Caki2 (cell line): ENCODE measurements at places on chromosomes 1 and 21.

- DNase-seq = peak; percentile 47
These were observed 88.9 kb downstream of the CRB1 start for GRCh38 chr1:197356723-197357533.

- no peak for DNase-seq
These were observed 35.6 kb upstream of the RRP15 start for GRCh38 chr1:218249338-218250140.

- DNase-seq = no peak
These were observed 896.3 kb downstream of the TTLL7 start for GRCh38 chr1:83102630-83103071.

DNA sequence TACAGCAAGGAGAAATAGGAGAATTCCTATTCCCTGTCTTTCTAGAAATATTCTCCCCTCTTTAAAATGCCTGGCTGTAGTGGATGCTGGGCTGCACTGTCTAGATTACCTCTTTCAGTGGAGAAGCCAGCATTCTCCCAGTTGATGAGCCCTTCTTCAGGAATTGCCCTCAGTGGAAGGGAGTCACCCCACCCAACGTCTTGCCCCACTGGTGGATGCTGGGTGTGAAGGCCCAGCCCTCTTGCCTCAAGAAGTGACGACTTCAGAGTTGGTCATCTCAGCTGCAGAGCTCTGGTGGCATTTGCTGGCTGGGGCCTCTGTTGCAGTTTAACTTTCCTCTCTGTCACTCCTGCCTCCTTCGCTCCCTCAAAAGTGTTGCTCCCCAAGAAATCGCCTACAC lies 248.2 kb downstream of the ATG4C start:
- no peak for DNase-seq

DNA sequence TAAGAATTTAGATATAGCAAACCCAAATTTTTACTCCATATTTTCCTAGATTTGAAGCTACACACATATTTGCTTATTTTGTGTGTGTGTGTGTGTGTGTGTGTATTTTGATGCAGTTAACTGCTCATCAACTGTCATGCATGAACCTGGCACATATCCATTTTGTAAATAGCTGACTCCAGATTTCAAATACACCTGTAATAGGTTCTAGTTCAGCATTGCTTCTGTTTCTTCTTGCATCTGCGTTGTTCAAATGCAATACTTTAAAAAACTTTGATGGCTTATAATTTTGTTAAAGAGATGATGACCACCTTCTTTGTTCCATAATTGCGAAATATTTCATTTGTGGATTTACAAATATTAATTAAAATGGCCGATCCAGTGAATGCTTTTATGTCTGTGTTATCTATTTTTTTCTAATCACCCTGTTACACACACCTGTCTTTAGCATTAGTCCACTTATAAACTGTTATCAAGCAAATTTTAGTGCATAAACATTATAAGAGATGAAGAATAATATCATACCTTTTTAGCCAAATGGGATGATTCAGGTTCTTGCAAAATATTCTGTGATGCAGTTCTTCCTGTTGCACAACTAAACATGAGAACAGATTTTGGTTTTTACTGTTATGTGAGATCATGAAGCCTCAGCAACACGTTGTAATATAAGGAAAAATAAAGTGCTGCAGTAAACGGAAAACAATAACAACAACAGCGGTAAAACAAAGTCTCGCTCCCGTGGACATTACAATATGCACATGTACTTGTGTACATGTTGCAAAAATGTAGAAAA lies 12.7 kb upstream of the S100A11 start:
- DNase-seq = no peak

DNA sequence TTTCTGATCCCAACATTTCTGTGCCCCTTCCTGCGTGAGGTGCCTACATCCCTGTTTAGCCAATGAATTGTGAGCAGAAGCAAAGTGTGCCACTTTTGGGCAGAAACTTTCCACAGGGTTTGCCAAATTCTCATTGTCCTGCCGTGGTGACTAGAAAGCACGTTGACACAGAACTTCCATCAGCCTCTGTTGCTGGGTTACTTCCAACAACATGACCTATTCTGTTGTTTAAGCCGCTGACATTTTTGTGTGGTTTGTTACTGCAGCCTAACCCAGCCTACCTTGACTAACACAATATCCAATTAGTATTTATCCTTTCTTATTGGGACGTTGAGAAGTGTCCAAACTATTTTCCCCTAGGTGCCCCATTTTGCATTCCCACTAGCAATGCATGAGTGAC lies 136.8 kb downstream of the URB2 start:
- DNase-seq = no peak

- DNase-seq = no peak
These were observed 17.5 kb upstream of the VAMP3 start for GRCh38 chr1:7753641-7754040.

DNA sequence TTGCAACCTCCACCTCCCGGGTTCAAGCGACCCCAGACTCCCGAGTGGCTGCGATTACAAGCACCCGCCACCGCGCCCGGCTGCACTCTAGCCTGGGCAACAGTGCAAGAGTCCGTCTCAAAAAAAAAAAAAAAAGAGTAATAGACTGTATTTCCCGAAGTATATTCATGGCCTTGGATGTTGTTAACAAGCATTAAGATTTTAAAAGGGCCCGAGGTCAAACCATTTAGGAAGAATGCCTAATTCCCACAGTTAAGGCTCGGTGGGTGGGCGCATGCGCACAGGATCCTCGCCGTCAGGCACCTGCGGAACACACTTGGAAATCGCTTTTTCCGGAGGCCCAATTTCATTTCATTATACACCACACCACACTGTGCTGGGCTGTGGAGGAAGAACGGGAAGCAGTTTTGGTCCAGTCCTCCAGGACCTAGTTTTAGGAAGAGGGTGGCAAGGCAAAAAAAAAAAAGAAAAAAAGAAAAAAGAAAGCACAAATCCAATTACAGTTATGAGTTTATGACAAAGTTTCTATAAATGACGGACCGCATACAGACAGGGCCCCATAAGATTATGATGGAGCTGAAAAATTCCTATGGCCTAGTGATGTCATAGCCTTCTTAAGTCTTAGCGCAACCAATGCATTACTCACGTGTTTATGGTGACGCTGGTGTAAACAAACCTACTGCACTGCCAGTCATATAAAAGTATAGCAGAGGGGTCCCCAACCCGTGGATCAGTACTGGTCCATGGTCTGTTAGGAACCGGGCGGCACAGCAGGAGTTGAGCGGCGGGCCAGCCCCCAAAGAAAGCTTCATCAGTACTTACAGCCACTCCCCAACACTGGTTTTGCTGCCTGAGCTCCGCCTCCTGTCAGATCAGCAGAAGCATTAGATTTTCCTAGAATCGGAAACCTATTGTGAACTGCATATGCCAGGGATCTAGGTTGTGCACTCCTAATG lies 38.2 kb downstream of the H3-3A start:
- no peak for DNase-seq

DNA sequence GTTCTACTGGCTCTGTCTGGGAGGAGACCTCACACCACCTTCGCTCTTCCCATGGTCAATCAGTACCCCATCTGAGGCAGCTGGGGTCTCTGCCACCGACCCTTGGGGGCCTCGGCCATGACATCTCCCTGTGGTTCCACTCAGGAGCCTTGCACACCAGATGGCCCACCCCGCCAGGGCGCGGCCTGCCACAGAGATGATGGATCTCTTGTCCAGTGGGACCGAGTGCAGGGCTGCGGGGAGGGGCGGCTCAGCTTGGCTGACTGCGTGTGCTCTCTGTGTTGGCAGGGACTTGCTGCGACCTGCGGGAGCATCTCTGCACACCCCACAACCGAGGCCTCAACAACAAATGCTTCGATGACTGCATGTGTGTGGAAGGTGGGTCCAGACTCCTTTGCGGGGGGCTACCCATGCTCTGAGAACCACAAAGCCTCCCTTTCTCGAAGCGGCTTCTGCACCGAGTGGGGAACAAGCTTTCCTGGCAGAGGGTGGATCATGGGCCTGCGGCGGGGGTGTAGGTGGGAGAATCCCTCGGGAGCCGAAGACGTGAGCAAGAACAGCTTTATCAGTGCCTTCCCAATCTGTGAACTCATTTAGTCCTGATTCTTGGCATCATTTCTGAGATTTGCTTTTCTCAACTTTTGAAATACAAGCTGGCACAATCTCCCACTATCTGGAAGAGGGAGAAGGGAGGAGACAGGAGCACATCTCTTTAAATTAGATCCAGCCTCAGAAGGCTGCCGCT lies 20.9 kb upstream of the AGTRAP start:
- no peak for DNase-seq

- no peak for DNase-seq
These were observed 442.7 kb downstream of the PTBP2 start for GRCh38 chr1:97164276-97164639.

- DNase-seq = no peak
These were observed 13.3 kb downstream of the AHCYL1 start for GRCh38 chr1:109997867-109998229.

DNA sequence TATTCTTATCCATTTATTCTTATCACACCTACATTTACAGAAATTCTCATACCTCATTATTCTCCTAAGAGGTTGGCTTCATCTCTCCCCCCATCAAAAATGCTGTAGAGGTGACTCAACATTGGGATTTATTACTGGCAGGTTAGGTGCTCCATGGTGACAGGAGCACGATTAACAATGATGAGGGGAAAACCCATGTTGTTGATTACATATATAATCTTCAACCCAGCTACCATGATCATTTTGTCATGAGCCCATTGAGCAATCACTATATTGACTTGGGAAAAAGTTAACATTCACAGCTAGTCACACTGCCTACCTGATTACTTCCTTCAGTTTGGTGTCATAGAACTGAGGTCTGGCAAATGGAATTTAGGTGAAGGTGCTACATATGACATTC lies 712.1 kb upstream of the CHRM3 start:
- DNase-seq = peak; percentile 26

- no peak for DNase-seq
These were observed 10.5 kb upstream of the TARS2 start for GRCh38 chr1:150476754-150477153.

DNA sequence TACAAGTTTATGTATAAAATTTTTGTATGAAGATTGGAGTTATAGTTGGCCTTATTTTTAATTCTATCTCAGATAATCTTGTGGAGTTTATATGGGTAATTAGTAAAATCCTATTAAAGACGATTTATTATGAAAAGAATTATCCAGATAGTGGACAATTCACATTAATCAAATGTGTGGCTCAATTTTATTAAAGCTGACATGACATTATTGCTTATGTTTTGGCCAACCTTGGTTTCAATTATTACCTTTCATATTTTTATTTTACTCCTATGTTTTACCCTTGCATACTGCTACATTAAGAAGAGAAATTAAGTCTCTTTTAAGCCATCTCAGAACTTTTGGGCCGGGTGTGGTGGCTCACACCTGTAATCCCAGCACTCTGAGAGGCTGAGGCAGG lies 110.0 kb downstream of the ITSN1 start:
- no peak for DNase-seq

GRCh38 chr1:232579466-232579865 lies 50.5 kb downstream of the SIPA1L2 start:
- DNase-seq = no peak

DNA sequence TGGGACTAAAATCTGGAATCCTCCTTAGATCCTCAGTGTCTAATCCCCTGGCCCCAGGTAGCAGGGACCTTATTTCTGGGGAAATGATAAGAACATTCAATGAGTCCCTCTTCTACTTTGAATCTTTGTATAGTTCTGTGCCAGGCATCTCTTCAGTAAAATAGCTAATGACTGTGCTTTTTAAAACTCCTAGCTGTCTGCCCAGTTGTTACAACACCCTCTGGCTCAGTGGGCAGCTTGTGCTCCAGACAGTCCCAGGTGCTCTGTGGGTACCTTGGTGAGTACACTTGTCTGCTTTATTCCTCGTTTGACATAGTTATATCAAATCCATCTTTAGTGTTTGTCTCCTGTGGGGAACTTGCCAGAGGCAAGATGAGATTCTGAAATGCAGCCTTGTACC lies 18.0 kb downstream of the TGFB2 start:
- no peak for DNase-seq
